HepG2 (cell line): ENCODE measurements at places on chromosomes 16 and 17. TPM values are rescaled to one million over a fixed set of nuclear protein-coding genes. Genes with fewer than 3 reads are reported as not detected.

- H3K27ac ChIP-seq: no peak overlapping the region
- no peak overlapping the region for H3K4me3 ChIP-seq
- DNase-seq: no peak
These were observed 6.6 kb downstream of the DHODH start for GRCh38 chr16:72015124-72015523.

DNA sequence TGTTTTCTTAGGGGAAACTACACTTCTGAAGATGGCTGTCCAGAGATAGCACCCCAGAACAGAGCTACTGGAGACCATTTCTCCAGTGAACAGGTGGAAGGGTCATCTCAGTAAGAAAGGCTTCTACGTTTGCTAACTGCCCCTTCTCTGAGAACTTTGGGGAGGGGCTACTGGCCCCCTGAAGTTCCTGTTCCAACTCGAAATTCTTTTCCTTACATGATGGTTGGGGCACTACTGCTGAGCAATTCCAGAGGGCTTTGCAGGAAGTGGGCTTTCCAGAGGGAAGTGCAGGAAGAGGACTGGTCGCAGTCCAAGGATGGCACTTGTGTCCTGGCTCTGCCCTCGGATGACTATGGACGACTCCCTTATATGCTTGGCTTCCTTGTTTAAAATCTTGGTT lies 31.2 kb downstream of the TOM1L2 start:
- H3K36me3 ChIP-seq: no peaks in the 10 kb centered on the region
- H3K4me1 ChIP-seq: peaks cover 71% of the 10 kb centered on the region
- H3K27ac ChIP-seq: no peak overlapping the region
- no peak for DNase-seq
- no peaks in the 10 kb centered on the region for H3K27me3 ChIP-seq
- no peak overlapping the region for H3K4me3 ChIP-seq

DNA sequence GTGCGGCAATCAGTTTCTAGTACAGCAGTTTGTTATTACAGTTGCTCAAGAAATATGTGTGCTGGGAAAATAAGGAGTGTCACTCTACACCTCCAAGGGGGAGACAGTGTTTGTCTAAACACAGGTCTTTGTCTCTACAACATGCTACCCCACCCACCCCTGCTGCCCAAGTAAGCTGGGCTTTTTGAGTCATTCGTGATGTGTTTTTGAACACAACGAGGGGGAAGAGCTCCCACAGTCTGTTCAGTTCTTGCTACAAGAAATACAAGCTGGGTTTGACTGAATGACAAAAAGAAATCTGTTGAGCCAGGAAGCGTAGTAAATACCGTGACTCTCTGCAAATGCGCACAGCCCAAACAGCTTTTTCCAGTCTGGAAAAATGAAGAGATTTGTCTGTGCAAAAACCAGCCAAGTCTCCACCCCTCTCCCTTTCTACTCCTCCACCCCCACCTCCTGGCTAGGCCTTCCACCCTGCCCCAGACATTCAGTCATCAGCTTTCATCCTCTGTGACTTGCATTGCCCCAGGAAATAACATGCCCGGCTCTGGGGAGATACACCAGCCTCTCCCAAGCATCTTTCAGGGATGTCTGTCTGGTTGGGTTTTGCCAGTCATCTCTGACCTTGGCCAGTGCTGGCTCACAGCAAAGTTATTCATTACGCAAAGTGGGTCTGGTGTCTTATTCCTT lies 25.7 kb downstream of the CHD9 start:
- no peak overlapping the region for H3K27ac ChIP-seq
- no peaks in the 10 kb centered on the region for H3K27me3 ChIP-seq
- H3K36me3 ChIP-seq: peaks cover 3% of the 10 kb centered on the region; the same call in 1 of the 3 replicates
- no peak overlapping the region for H3K4me3 ChIP-seq

DNA sequence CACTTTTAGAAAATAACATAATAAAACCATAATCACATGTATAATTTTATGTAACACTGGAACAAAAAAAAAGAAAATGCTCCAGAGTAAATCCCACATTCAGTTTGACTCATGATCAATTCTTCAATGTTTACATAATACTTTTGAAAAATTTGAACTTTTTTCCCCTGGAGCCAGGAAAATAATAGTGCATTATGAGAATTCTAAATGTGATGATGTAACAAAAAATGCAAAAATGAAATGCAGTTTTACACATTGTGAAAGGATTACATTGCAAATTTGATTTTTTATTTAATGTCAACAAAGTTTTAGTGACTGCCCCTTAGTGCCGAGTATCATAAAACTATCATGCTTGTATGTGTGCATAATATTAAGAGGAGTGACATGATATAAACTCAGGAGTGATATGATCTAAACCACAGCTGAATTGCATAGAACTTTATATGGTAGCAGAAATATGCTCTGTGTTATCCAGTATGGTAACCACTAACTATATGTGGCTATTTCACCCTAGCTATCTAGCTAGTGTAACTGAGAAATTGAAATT lies 238.2 kb downstream of the CDH8 start:
- no peaks in the 10 kb centered on the region for H3K4me1 ChIP-seq
- H3K36me3 ChIP-seq: no peaks in the 10 kb centered on the region
- no peak overlapping the region for H3K27ac ChIP-seq
- DNase-seq: no peak
- no peak overlapping the region for H3K4me3 ChIP-seq
- no peaks in the 10 kb centered on the region for H3K27me3 ChIP-seq

DNA sequence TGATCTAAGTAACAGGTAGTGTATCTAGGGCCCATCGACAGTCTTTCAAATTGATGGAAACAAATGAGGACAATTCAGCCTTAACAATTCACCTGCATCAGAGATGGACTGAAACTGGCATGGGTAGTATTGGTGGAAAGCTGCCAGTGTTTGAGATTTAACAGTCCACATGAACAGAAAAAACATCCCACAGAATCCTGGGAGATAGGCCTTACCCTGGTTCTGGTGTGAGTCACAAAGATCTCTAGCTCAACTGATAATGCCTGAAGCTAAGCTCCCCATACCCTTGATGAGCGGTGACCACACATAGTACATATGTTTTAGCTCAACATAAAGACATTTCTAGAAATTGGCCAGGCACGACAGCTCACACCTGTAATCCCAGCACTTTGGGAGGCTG lies 21.9 kb downstream of the CRK start:
- no peak overlapping the region for H3K27ac ChIP-seq
- peaks cover 8% of the 10 kb centered on the region for H3K4me1 ChIP-seq
- H3K27me3 ChIP-seq: no peaks in the 10 kb centered on the region
- H3K4me3 ChIP-seq: no peak overlapping the region
- DNase-seq: no peak

- H3K27me3 ChIP-seq: peaks cover 14% of the 10 kb centered on the region
- no peaks in the 10 kb centered on the region for H3K36me3 ChIP-seq
- peaks cover 75% of the 10 kb centered on the region for H3K4me1 ChIP-seq
- H3K4me3 ChIP-seq: no peak overlapping the region
- no peak overlapping the region for H3K27ac ChIP-seq
These were observed 11.6 kb upstream of the CSNK1D start for GRCh38 chr17:82285141-82285540.

DNA sequence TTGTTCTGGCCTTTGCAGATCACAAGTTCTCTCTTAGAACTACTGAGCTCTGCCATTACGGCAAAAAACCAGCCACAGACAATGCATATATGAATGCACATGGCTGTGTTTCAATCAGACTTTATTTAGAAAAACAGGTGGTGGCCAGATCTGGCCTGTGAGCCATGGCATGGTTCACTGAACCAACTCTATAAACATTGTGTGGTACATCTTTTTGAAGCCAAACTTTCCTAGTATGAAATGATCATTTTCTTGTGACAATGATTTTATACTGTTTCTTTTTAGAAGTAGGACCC lies 65.9 kb upstream of the AMZ2 start:
- H3K4me1 ChIP-seq: peaks cover 26% of the 10 kb centered on the region
- no peak overlapping the region for H3K27ac ChIP-seq
- H3K27me3 ChIP-seq: peaks cover 40% of the 10 kb centered on the region; the same call in 2 of the 3 replicates

DCUN1D3 gene
- total RNA-seq: 19.3 and 26.1 TPM in 2 replicates

ABAT gene
- 97.3 and 123 TPM in 2 replicates for total RNA-seq
